ENCODE measurements at places on chromosomes 5 and 9.

- DNase-seq: no peak
These were observed 185.5 kb downstream of the RGS3 start for GRCh38 chr9:113649054-113649453.

DNA sequence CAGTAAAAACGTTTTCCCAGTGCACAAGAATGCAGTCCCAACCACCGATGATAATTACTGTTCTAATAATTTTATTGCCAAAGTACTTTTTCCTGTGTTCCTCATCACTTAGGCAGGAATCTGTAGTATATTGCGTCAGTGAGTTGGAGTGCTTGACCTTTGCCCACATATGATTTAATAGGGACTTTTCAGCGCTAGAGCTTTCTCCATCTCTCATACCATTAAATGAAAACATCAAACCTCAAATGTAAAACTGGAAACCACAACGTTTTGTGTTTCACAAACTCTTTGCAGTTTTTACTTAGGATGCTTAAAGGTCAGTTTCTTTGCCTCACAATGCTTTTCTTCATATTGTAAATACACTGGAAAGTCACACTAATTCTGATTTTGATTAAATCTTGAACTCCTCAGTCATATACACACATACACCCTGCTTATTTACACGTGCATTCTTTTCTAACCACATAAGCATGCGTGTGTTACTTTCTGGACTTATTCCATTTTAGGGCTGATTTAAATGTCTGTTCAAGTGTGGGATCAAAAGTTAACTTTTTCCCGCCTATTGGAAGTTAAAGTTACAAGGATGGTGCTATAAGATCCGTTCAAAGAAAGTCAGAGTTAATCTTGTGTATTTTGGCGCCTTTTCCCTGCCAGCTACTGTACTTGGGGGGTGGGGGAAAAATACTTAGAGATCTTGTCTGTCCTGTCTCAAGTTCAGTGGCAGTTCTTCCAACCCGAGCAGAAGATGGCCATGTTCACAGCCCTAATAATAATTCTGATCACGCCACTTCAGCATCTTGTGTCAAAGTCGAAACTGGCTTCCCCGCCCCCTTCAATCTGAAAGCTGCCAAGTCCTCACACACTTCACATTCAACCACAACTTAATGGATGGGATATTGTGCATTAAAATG lies 6.6 kb upstream of the NFIB start:
- DNase-seq: peak; percentile 31

- no peak for DNase-seq
These were observed 22.4 kb upstream of the TNFAIP8 start for GRCh38 chr5:119333421-119333851.

GRCh38 chr5:42656651-42657015 lies 100.0 kb upstream of the CCDC152 start:
- DNase-seq: no peak

GRCh38 chr9:88387036-88387551 lies 1.1 kb upstream of the SPIN1 start:
- no peak for DNase-seq

DNA sequence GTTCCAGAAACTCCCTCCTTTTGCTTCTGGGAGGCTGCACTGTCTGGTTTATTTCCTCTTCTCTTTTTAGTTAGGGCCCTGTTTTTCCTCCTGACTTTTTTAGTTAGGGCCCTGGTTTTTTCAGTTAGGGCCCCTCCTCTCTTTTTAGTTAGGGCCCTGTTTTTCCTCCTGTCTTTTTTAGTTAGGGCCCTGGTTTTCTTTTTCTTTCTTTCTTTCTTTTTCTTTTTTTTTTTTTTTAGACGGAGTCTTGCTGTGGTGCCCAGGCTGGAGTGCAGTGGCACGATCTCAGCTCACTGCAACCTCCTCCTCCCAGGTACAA lies 15.1 kb downstream of the GSN start:
- DNase-seq: no peak

- DNase-seq: no peak
These were observed 25.2 kb downstream of the GLDC start for GRCh38 chr9:6620353-6620752.

- no peak for DNase-seq
These were observed 195.0 kb downstream of the PBX3 start for GRCh38 chr9:125942125-125942524.

DNA sequence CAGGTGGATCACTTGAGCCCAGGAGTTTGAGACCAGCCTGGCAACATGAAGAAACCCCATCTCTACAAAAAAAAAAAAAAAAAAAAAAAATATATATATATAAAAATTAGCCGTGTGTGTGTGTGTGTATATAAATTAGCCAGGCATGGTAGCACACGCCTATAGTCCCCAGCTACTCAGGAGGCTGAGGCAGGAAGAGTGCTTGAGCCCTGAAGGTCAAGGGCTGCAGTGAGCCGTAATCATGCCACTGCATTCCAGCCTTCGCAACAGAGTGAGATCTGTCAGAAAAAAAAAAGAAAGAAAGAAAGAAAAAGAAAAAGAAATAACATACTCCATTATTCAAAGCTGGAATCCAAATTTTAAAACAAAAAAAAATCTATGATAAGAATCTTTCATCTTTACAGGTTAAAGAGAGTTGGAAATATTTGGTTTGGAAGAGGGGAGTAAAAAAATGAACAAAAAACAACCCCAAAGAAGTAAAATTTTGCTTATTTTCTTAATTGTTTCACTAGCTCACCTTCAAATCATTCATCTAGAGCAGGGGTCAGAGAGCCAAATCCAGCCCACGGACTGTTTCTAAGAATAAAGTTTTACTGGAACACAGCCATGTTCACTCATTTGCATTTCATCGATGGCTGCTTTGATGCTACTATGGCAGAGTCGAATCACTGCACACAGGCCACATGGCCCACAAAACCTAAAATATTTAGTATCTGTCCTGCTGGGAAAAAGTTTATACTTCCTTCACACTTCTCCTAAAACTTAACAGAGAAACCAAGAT lies 109.9 kb downstream of the DROSHA start:
- DNase-seq: no peak
